ENCODE measurements at places on chromosomes 12 and 14. TPM values are rescaled to one million over a fixed set of nuclear protein-coding genes. Genes with fewer than 3 reads are reported as not detected.

TNS2 gene
- 0.95 TPM for total RNA-seq

AKAP3 gene
- total RNA-seq, result 0.56 TPM

TMEM132D gene
- not detected for total RNA-seq

MYF5 gene
- total RNA-seq, result not detected

COCH gene
- total RNA-seq, result 0.27 TPM

TAS2R31 gene
- total RNA-seq, result 3.7 TPM

P2RX7 gene
- 22.9 TPM for total RNA-seq

CCND2 gene
- total RNA-seq, result 164 TPM

ATXN2 gene
- 56.5 TPM for total RNA-seq

DNA sequence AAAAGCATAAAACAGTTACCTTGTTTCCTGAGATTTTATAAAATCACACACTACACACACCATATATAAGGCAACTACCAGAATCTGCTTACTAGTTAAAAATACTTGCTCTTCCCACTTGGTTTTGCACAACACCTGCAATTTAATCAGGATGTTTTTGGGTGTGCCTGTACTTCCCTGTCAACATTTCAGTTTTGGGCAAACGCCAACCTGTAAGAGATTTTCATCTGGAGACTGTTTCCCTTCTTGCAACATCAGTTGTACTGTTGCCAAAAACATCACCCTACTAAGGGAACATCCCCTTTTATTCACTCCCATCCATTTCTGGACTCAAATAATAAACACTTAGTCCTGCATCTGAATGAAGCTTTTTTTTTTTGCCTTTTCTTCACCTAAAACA is 172.3 kb downstream of the DUSP6 start:
- no peaks in the 10 kb centered on the region for H3K36me3 ChIP-seq
- no peaks in the 10 kb centered on the region for H3K27me3 ChIP-seq
- H3K4me3 ChIP-seq, result no peak overlapping the region
- DNase-seq, result no peak
- no peaks in the 10 kb centered on the region for H3K4me1 ChIP-seq
- no peak overlapping the region for H3K27ac ChIP-seq

GRCh38 chr14:51516706-51517395 is 134.9 kb upstream of the FRMD6 start:
- H3K36me3 ChIP-seq, result no peaks in the 10 kb centered on the region
- no peaks in the 10 kb centered on the region for H3K4me1 ChIP-seq

DNA sequence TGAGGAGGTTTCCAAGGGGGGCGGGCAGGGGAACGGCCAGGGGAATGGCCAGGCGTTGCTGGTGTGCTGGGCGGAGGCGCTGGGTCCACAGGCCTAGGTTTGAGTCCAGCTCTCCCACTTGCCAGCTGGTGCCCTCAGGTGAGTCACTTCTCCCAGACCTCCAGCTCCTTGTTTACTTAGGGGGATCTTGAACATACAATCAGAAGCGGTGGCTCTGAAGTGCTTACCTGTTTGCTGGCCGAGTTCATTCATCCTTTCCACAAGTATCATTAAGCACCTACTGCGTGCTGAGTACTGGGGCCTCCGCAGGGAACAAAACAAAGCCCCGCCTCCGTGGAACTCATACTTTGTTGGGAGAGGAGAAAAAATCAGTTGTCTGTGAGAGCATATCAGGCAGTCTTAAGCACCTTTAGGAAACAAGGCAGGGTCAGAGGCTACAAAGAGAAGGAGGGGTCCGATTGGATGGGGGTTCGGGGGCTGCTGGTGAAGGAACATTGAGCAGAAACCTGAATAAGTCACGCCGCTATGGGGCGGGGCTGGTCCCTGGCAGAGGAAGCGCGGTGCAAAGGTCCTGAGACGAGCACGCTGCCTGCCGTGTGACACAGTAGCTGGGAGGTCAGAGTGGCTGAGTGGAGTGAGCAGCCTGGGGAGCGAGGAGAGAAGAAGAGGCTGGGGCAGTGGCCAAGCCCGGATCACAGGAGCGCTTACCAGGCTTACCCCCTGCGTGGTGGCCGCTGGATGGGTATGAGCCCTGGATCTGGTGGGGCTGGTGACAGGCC is 15.1 kb downstream of the MVK start:
- H3K27me3 ChIP-seq, result no peaks in the 10 kb centered on the region
- H3K4me3 ChIP-seq, result no peak overlapping the region
- DNase-seq, result no peak

- no peak overlapping the region for H3K4me3 ChIP-seq
- no peak for DNase-seq
- H3K4me1 ChIP-seq, result peaks cover 52% of the 10 kb centered on the region
- peaks cover 73% of the 10 kb centered on the region for H3K36me3 ChIP-seq
- no peak overlapping the region for H3K27ac ChIP-seq
Measured at GRCh38 chr12:56716458-56716857, 8.6 kb downstream of the NACA start.

DNA sequence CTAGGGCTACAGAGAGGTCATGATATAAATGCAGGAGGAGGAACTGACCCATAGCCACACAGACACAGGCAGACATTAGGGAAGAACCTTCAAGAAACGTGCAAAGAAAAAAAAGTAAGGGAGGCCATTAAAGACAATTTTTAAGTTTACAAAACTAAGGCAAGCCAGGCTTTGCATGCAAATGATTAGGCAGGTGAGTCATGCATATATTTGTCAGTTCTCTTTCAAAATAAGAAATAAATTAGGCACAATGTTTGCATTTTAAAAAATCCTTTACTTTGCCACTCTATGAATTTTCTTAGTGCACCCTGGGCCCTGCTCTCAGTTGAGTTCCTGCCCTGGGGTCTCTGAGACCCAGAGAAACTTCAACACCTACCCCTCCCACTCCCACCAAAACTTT is 75.0 kb downstream of the PRMT8 start:
- no peaks in the 10 kb centered on the region for H3K27me3 ChIP-seq
- DNase-seq, result no peak
- H3K36me3 ChIP-seq, result no peaks in the 10 kb centered on the region
- no peak overlapping the region for H3K27ac ChIP-seq

GRCh38 chr12:5535541-5535940 is 103.6 kb downstream of the NTF3 start:
- H3K27ac ChIP-seq, result no peak overlapping the region
- no peaks in the 10 kb centered on the region for H3K4me1 ChIP-seq
- no peak for DNase-seq
- no peaks in the 10 kb centered on the region for H3K27me3 ChIP-seq
- H3K36me3 ChIP-seq, result no peaks in the 10 kb centered on the region

DNA sequence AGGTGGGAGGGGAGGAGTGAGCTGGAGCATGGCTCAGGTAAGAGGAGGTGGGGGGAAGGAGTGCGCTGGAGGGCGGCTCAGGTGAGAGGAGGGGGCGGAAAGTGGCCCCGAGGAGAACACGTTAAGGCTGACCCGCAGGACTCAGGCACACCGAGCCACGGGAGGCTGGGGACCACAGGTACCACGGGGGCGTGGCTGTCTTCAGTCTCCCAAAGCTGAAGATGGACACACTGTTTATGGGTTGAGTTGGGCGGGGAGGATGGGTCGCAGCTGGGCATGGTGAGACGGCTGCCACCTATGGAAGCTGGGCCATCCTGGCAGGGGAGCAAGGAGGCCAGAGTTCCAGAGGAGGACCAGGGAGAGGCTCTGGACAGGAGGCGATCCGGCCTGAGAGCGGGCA is 23.5 kb downstream of the UBR7 start:
- no peaks in the 10 kb centered on the region for H3K27me3 ChIP-seq
- no peaks in the 10 kb centered on the region for H3K4me1 ChIP-seq
- DNase-seq, result no peak

- peaks cover 8% of the 10 kb centered on the region for H3K36me3 ChIP-seq
- no peaks in the 10 kb centered on the region for H3K27me3 ChIP-seq
- H3K27ac ChIP-seq, result no peak overlapping the region
- no peak for DNase-seq
- no peak overlapping the region for H3K4me3 ChIP-seq
Measured at GRCh38 chr14:31336646-31337045, 83.7 kb downstream of the HEATR5A start.

DNA sequence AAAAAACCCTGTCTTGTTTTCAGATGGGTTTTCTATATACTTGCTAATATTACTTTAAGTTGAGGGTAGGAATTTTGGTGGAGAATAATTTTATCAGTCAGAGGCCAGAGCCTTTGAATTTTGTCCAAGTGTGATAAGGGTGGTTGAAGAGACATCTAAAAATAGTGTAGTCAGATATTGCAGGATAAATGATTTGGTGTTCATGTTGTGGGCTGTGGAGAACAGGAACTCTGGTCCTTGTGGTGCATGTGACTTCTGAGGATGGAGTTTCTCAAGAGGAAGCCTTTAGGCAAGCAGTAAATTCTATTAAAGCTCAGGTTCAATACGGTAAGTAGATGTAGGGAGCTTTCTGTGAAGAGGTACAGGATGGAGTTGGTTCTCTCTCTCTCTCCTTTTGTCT is 2.8 kb downstream of the ADAM21 start:
- H3K27ac ChIP-seq, result no peak overlapping the region
- H3K4me3 ChIP-seq, result no peak overlapping the region
- no peaks in the 10 kb centered on the region for H3K27me3 ChIP-seq
- H3K4me1 ChIP-seq, result no peaks in the 10 kb centered on the region

DNA sequence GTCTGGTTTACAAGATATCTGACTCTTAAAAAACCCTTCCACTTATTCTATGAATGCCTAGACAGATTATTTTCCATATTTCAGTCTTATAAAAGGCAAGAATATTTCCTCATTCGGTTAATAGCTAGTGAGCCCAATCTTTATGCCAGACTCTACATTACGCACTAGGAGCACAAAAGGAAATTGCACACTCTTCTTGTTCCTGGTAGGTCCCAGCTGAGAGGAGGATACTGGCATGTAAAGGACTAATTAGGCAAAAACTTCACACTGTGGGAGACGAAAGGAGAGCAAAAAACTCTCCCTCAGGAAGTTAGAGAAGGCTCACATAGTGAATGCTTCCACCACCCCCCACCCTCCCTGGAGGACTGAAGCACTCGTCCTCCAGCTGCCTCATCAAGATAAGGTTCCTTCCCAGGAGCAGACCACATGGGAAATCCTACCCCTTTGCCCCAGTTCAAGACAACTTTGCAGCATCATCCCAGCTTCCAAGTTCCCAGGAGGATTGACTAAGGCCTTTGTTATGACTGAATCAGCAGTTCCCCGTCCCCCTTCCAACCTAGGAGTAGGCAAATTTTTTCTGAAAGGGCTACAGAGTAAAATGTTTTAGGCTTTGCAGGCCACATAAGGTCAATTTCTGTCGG is 14.5 kb downstream of the CAPZA3 start:
- no peaks in the 10 kb centered on the region for H3K36me3 ChIP-seq
- H3K4me3 ChIP-seq, result no peak overlapping the region
- no peaks in the 10 kb centered on the region for H3K4me1 ChIP-seq
- no peaks in the 10 kb centered on the region for H3K27me3 ChIP-seq
- DNase-seq, result no peak

GRCh38 chr14:67268426-67269150 is 27.4 kb downstream of the PALS1 start:
- no peaks in the 10 kb centered on the region for H3K27me3 ChIP-seq
- H3K27ac ChIP-seq, result no peak overlapping the region
- no peak for DNase-seq

DNA sequence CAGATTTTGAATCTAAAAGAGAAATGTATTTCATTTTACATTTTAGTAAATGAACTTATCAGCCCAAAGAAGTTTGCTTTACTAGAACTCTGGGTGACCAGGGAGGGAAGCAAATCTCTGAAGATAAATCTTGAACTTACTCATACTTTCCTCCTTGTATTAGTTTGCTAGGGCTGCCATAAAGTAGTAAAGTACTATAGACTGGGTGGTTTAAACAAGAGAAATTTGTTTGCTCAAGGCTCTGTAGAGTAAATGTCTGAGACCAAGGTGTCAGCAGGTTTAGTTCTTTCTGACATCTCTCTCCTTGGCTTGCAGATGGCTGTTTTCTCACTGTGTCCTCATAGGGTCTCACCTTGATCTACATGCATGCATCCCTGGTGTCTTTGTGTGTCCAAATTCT is 926.0 kb downstream of the DIO2 start:
- H3K4me3 ChIP-seq, result no peak overlapping the region
- H3K27ac ChIP-seq, result no peak overlapping the region
- DNase-seq, result no peak
- no peaks in the 10 kb centered on the region for H3K36me3 ChIP-seq

DNA sequence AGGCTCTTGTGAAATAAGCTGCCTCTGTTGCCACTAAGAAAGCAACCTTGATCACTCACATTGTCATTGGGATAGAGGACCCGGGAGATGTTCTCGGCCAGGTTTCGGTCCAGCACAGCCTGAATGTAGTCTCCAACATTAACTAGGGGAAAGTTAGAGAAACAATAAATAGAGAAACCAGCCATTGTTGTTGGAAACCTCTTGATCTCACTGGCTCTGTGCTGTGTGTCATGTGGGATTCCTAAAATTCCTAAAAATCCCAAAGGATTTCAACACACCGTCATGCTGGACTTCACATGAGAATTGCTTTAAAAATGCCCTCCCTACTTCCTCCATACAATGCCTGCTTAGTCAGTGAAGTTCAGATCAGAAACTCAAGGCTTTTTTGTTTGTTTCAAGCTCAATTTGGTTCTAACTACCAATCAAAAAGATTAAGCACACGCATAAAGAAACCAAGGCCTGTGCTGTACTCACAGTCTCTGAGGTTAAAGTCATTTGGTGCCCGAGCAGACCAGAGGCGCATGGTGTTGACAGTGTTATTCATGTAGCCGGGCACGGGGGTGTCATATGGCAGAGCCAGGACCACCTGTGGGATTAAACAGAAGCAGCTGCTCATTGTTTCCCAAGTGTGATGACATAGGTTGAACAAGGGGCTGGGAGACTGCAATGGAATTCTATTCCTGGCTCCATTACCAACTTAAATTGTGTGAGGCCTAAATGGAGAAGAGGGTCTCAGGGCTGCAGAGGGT is 23.6 kb downstream of the PYGL start:
- H3K4me3 ChIP-seq, result no peak overlapping the region
- no peaks in the 10 kb centered on the region for H3K27me3 ChIP-seq
- no peaks in the 10 kb centered on the region for H3K4me1 ChIP-seq
- no peak for DNase-seq

DNA sequence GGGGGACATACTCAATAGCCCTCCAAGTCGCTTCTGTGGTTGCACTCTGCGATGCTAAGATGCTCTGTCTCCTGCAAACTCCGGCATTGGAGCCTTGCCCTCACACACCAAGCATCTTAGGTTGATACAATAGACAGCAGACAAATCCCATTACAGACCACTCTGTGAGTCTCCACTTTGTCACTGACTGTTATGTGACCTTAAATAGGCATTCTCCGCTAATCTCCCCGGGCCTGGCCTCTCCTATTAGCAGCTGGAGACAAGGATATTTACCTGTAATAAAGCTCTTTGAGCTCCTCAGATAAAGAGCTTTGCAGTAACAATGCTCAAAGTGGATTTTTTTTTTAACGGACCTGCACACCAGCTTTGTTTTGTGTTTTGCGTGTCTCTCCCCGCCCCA is 479.7 kb upstream of the TBX3 start:
- no peaks in the 10 kb centered on the region for H3K27me3 ChIP-seq
- no peak for DNase-seq
- H3K4me3 ChIP-seq, result no peak overlapping the region
- no peak overlapping the region for H3K27ac ChIP-seq

All from natural killer cell (primary cell).